T-cell (primary cell): ENCODE measurements at places on chromosomes 6 and 20. TPM values are rescaled to one million over a fixed set of nuclear protein-coding genes. Genes with fewer than 3 reads are reported as not detected.
A peak's percentile ranks its signal among the peaks of the same experiment; 100 is the strongest.

CALHM4 gene
- total RNA-seq, result not detected

ASF1A gene
- 47.8 TPM for total RNA-seq

TRMT11 gene
- total RNA-seq, result 21.6 TPM

SLC17A9 gene
- 8.5 TPM for total RNA-seq

PI16 gene
- total RNA-seq, result 7.8 TPM

APCDD1L gene
- not detected for total RNA-seq

DCDC2 gene
- 0.09 TPM for total RNA-seq

SRMS gene
- total RNA-seq, result not detected

GRCh38 chr20:45994761-45995493, 13.8 kb upstream of the MMP9 start:
- DNase-seq, result no peak

DNA sequence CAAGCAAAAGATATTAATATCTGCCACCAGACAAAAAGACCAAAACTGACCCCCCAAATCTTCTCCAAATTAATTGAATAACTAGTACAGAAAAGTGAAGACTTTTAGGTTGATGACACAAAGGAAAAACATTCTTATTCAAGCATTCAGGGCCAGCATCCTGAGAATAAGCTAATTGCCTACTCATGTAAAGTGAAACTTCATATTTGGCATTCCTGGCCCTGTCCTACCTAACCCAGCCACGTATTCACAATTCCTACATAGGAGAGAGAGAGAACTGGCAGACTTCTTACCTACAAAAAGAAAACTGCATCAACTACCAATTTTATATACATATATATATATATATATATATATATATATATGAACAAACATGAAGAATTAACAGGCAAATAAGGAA, 4.9 kb upstream of the ASCC3 start:
- DNase-seq, result no peak

DNA sequence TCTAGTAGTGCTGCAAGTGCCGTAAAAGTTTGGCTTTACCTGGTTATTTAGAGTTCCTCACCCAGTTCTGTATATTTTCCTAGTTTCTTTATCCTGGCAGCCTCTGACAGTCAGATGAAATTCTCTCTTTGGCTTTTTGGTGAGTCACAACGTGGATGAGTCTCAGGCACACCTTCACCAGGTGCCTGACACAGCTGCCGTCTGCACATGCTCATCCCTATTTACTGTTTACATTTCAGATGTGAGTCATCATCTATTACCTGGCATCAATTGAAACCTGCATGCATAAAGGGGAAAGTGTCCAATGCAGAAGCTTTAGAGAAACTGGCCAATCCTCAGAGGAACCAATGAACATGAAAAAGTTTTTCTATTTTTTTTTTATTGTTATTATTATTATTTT, 33.3 kb upstream of the ADGRF4 start:
- DNase-seq, result no peak

- DNase-seq, result no peak
Observed at GRCh38 chr6:110083875-110084585, 95.4 kb downstream of the WASF1 start.

DNA sequence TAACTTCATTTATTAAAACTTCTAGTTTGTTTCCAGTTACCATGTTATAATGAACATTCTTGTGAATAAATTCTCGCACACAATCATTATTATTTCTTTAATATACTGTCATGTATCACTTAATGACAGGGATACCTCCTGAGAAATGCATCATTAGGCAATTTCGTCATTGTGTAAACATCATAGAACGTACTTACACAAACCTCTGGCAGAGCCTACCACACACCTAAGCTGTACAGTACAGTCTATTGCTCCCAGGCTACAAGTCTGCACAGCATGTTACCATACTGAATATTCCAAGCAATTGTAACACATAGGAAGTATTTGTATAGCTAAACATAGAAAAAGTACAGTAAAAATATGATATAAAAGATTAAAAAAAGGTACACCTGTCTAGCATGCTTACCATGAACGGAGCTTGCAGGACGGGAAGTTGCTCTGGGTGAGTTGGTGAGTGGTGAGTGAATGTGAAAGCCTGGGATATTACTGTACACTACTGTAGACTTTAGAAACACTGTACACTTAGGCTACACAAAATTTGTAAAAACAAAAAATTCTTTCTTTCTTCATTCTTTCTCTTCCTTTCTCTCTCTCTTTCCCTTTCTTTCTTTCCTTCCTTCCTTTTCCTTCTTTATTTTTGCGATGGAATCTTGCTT, 268.2 kb upstream of the SOX4 start:
- no peak for DNase-seq

GRCh38 chr6:36120979-36121786, 9.1 kb upstream of the MAPK13 start:
- DNase-seq, result peak; percentile 57

- DNase-seq, result no peak
Observed at GRCh38 chr20:10848810-10849370, 175.1 kb upstream of the JAG1 start.

DNA sequence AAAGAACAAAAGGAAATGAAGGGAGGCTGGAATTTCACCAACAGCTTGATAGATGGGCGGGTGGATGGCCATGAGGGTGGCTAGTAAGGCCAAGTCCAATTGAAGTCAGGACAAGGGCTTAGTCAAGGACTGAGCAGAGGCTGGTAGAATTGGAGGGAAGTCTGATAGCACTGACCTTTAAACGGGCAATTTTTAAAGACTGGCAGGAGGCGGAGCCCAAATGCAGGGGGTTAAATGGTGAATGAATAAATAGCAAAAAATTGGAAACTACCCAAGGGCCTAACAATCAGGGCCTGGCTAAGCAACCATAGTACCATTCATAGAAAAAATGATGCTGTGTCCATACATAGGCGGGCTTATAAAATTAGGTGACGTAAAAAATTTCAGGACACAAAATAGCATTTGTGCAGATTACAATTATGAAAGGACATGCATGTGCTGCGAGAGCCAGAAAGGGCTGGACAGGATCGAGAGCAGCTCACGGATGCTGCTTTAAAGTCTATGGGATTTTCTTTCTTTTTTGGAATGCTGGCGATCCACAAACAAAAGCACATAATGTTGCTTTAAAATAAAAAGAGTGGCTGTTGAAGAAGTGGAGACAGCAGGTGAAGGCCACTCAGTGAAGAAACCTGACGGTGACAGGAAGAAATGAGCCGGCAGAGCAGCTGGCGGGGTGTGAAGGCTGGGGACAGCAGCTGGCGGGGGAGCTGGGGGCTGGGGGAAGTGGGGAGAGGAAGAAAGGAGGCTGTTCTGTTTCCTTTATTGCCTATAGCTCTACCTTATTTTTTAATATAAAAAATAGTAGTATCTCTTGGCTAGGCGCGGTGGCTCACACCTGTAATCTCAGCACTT, 42.8 kb upstream of the TAF8 start:
- DNase-seq, result peak; percentile 59

GRCh38 chr6:92906385-92906784, 513.0 kb downstream of the EPHA7 start:
- no peak for DNase-seq

- no peak for DNase-seq
Observed at GRCh38 chr6:9799582-9799981, 615.3 kb downstream of the TFAP2A start.

- DNase-seq, result no peak
Observed at GRCh38 chr6:133948472-133948871, 4.6 kb upstream of the TBPL1 start.

GRCh38 chr6:21438237-21438985, 155.1 kb upstream of the SOX4 start:
- DNase-seq, result no peak

GRCh38 chr6:100464162-100464851, 414 bp downstream of the SIM1 start:
- no peak for DNase-seq
